ENCODE measurements at places on chromosomes 11 and 22.

GRCh38 chr11:63639199-63639832 lies 25.1 kb upstream of the PLAAT3 start:
- DNase-seq = no peak

DNA sequence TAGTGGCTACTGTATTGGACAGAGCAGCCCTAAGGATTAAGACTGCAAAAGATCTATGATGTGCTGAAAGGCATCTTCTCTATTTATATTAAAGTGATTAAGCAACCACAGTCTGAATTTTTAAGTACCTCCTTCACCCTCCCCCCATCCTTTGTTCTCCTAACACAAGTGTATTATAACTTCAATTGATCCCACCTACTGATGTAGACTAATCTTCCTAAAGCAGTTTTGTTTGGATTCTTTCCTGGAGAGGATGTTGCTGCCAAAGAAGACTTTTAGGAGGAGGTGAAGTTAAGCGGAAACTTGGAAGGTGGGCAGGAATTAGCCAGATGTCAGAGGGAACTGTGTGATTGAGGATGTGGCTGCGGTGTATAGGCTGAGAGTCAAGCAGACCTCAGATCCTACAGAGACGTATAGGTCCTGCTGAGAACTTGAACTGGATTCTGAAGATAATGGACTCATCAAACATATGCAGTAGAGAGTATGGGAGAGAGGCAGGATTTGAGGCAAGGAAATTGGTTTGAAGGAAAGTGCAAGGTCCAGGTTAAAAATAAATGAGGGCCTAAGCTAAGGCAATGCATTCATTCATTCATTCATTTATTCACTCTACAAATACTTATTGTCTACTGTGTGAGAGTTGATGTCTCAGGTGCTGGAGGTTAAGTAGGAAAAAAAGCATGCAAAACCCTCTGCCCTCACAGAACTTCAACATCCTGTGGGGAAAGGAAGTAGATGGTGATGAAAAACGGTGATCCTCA lies 5.2 kb upstream of the RASSF10 start:
- no peak for DNase-seq

GRCh38 chr11:88807349-88807748 lies 258.4 kb downstream of the GRM5 start:
- no peak for DNase-seq

GRCh38 chr11:69030301-69030700 lies 17.3 kb upstream of the MRGPRF start:
- DNase-seq = no peak

DNA sequence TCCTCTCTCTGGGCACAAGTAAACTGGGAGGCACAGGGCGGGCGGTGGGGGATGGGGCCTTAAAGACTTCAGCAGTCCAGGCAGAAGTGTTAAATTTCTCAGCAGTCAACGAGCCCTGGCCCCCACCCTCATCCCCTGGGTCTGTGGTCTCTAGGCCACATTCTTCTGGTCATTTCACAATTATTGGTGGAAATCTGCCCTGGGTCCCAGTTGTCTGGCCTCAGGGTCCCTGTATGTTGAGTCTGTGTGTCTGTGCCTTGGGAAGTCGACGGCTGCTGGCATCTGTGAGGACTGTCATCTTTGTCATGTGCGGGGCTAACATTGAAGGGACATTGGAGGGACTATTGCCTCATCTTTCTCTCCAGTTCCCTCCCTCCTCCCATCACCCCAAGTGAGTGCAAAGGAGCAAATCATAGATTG lies 1.7 kb downstream of the TSPAN18 start:
- peak; percentile 76 for DNase-seq

DNA sequence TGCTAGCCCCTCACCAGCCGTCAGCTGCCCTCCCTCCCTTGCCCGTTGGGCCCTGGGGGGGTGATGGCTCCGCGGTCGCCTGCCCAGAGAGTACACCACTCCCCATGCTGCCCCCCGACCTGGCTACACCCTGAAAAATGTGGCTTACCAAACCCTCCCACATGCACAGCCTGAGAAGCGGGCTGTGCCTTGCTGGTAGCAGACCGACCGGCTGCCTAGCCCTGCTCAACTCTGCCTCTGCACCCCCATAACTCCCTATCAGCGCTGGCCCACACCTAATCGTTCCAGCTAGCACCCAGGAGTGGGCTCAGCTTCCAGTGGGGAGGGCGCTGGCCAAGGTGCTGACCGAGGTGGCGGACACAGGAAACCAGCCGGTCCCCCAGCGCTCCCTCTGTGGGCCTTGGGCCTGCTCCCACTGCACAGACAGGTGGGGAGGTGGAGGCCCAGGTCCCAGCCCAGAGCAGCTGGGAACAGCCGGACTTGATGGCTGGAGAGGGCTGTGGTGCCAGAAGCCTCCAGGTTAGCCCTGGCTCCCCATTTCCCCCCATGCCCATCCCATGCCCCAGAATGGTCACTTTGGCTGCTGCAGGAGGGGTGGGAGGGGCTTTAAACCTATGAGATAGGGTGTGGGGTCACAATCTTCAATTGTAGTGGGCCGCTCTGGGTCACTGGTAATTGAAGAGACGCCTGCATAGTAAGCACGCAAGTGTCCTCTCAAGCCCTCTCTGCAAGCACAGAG lies 32.1 kb upstream of the PRODH start:
- no peak for DNase-seq

- DNase-seq = peak; percentile 28
Measured at GRCh38 chr22:38657045-38657909, 839 bp downstream of the CBY1 start.

DNA sequence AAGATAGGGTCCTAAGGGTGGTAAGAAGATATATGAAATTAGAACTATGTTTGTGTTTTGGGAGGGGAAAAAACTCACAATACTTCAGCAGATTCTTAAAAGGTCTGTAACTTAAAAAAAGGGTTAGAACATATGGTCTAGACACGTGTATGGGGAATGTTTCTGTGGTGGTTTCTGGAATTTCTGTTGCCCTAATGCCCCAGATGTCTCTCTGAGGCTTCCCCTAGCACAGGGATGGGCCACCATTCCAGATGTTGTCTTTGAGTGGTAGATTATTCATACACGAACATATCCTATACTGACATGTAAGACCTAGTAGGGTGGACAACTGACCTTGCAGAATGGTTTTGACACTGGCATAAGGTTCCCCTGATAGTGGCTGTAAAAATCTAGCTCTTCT lies 26.2 kb downstream of the EHF start:
- no peak for DNase-seq

GRCh38 chr11:4416816-4417215 lies 23.3 kb upstream of the TRIM21 start:
- DNase-seq = no peak

DNA sequence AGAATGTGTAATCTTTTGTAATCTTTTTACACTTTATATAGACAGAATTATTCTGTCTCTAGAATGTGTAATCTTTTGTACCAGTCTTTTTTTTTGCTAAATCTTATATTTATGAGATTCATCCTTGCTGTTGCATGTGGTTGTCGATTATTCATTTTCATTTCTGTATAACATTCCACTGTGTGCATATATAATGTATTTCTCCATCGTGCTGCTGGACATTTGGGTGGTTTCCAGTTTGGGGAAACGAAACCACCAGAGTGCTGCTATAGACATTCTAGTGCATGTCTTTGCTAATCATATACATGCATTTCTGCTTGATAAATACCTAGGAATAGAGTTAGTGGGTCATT lies 146.5 kb downstream of the GRIK4 start:
- DNase-seq = no peak

GRCh38 chr11:119153049-119153818 lies 4.4 kb downstream of the ABCG4 start:
- DNase-seq = no peak

DNA sequence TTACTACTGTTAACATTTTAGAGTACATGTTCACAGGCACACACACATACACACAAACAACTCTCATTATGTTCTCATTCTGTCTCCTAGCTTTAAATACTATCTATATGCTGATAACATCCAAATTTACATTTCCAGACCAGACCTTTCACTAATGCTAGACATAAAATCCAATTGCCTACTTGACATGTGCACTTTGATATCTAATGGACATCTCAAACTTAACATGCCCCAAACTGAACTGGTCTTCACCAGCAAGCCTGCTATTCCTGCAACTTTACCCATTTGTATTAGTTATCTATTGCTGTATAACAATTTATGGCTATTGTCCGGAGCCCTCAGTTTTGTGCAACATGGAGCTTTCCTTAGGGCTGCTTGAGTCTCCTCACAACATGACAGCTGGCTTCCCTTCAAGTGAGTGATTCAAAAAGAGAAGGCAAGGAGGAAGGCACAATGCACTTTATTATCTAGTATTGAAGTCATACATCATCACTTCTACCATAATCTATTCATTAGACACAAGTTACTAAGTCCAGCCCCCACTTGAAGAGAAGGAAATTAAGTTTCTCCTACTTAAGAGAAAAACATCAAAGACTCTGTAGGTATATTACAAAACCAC lies 3.0 kb downstream of the SLC36A4 start:
- DNase-seq = no peak

GRCh38 chr11:119436711-119437110 lies 13.7 kb upstream of the THY1 start:
- DNase-seq = no peak

- DNase-seq = no peak
Measured at GRCh38 chr11:34278693-34279297, 79.0 kb downstream of the ABTB2 start.

DNA sequence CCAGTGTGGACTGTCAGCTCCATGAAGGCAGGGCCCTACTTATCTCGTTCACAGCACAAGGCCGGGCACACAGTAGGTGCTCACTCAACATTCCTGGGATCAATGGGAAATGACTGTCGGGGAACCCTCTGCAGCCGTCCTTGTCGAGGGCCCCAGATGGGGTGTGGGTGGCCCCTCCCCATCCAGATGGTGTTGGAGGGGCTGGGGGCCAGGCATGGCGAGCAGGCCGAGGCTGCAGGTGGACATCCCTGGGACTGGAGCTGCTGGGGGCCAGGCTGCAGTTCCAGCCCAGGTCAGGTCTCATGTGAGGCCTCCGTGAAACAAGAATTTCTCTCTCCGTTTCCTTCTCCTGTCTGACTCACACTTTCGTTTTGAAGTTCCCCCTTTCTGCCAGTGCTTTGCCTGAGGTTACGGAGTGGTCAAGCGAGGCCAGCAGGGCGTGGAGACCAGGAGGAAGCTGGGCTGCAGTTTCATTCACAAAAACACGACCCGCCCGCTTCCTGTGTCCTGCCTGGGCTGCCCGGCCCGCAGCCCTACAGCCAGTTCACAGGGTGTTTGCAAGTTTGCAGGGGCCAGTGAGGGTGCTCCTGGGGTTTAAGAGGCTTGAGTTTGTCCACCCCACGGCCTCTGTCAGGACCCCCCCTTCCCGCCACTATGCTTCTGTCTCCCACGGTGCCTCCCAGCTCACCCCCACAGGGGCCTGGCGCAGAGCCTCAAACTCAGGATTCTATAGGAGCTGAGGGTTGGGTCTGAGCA lies 4.5 kb downstream of the MYEOV start:
- DNase-seq = peak; percentile 81

GRCh38 chr11:68014157-68014946 lies 4.2 kb downstream of the ALDH3B1 start:
- DNase-seq = peak; percentile 92

GRCh38 chr11:69983897-69984438 lies 94.1 kb upstream of the ANO1 start:
- DNase-seq = no peak

GRCh38 chr22:30312053-30312452 lies 14.7 kb downstream of the TBC1D10A start:
- DNase-seq = peak; percentile 70

DNA sequence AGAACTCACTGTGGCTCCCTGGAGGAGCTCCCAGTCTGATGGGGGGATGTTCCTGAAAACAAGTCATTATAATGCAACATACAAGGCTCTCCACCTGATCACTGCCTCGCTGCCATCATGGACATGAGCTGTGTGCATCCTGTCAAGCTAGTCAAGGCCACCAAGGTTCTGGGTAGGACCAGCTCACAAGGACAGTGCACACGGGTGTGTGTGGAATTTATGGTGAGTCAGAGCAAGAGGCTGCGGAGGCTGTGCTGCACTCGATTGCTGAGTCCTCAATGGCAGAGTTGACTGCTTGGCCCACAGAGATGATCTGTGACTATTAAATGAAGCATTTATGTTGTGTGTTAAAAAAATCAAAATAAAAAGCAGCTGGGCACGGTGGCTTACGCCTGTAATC lies 96.6 kb downstream of the SEZ6L start:
- no peak for DNase-seq

- DNase-seq = no peak
Measured at GRCh38 chr11:95585752-95586077, 203.9 kb downstream of the FAM76B start.

GRCh38 chr11:85826116-85826855 lies 15.3 kb upstream of the SYTL2 start:
- DNase-seq = peak; percentile 65

DNA sequence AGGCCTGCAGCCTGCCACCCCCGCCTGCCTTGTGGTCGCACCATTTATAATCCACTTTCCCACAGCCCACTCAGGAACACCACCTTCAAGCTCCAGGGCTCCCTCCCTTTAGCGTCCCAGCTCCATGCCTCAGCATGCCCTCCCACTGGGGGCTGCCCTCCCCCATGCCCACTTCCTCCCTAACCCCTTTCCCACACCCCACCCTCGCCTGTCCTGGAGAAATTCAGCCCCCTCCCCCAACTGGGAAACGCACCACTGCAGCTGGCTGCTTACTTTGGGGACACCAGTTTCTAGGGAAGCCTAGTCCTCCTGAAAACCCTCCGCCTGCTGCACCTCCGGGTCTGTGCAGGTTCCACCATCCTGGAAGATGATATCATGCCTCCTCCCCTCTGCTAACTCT lies 3.4 kb upstream of the YPEL1 start:
- no peak for DNase-seq

DNA sequence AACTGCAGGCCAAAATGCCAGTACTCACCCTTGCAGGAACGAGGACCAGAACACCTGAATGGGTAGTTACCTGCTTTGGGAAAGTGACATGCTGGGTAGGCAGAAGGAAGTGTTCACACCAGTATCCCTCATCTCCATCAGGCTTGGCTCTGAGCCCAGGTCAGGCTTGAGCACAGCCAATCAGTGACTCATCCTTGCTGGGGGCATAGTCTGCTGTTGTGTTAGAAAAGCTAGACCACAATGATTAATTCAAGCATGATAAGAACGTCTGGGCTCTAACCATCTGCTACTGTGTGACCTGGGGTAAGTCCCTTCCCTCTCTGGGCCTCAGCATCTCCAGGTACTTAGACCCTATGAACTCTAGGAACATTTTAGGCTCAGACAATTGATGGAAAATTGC lies 450.4 kb downstream of the MIAT start:
- peak; percentile 89 for DNase-seq

- DNase-seq = no peak
Measured at GRCh38 chr11:102307727-102308038, 9.6 kb upstream of the BIRC3 start.

- DNase-seq = no peak
Measured at GRCh38 chr11:88508418-88508758, 170.9 kb upstream of the CTSC start.
